ENCODE measurements at places on chromosomes 11 and 22. TPM values are rescaled to one million over a fixed set of nuclear protein-coding genes. Genes with fewer than 3 reads are reported as not detected.

DNA sequence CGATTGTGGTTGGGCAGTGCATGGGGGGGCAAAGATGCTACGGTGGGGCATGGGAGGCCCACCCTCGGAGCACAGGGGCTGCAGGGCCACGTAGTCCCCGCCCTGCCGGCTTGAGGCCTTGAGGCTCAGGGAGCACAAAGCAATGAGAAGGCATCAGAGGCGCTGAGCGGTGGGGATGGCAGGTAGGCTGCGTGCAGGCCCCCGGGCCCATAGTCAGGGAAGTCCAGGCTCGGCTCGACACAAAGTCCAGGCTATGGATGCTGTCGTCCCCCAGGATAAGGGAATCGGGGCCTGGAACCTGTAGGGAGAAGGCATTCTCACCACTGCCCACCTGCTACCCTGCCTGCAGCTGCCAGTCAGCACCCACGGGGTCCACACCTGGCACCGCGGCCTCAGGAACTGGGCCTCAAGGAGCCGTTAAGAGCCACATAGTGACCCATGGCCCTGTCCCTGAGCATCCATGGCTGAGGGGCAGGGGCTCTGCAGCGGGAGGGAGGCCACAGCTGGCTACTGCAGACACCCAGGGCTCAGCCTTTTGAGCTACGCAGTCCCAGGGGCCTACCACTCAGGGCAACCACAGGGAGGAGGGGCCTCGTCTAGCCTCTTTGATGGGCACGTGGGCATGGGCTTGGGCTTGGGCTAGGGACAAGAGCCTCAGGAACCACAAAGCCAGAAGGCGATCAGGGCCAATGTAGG, 179.7 kb downstream of the IGLL1 start:
- no peak for DNase-seq

KLHDC7B gene
- total RNA-seq, result not detected

OTOG gene
- total RNA-seq, result not detected

GRCh38 chr11:56152333-56152732, 7.8 kb downstream of the OR8K5 start:
- DNase-seq, result no peak

- DNase-seq, result no peak
Measured at GRCh38 chr22:42138972-42139371, 8.4 kb upstream of the CYP2D6 start.

ZNF195 gene
- total RNA-seq, result 25.4 TPM

MMP10 gene
- not detected for total RNA-seq

DNA sequence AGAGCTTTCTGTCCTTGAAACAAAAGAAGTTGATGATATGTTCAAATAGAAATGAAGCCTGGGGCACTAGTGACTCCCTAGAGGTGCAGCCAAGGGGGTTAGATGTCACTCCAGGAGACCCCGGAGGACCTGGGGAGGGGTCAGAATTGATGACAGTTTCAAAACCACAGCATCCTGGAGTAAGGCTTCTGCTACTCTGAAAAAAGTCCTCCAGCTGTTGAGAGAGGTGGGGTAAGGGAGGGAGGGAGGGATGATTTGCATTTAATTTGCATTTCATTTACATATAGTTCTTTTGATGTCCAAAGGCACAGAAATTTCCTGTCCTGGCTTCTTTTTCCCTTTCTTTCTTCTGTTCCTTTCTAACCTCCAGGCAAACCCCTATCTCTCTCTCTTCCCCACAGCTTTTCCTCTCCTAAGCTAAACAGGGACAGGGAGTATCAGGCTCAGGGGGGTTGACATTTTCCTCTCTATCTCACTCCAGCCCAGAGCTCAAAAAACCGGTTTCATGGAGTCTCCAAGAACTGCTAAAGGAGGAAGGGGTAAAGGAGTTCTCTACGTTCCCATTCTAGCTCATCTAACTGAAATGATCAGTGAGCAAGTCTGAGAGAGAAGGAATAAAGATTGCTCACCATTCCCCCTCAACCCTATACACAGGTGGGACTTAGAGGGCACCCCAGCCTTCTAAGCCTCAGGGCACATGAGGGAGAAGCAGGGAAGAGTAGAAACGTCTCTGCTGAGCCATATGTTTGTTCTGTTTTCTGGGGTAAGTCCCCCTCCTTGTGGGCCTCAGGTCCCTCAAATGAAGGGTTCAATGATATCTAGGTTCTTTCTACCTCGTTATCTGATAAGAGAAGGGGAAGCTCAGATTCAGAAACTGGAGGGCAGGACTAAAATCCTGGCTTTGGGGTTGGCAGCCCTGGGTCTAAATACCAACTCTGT, 3.5 kb upstream of the POU2F3 start:
- DNase-seq, result no peak

ELFN2 gene
- 0.38 TPM for total RNA-seq

GRCh38 chr22:36796552-36797175, 20.2 kb downstream of the PVALB start:
- no peak for DNase-seq

LMNTD2 gene
- 20.4 TPM for total RNA-seq

SLC6A5 gene
- total RNA-seq, result not detected

GRCh38 chr22:36765943-36766450, 9.9 kb downstream of the IFT27 start:
- no peak for DNase-seq

DNA sequence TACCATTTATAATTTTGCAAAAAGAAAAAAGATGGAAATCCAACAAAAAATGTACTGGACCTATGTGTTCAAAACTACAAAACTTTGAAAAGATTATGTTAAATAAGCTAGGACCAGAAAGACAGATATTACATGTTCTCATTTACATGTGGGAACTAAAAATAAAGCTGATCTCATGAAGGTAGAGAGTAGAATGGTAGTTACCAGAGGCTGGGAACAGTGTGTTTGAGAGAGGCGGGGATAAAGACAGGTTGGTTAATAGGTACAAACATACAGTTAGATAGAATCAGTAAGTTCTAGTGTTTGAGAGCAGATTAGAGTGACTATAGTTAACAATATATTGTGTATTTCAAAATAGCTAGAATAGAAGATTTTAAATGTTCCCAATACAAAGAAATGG, 71.6 kb downstream of the USP47 start:
- no peak for DNase-seq

DNA sequence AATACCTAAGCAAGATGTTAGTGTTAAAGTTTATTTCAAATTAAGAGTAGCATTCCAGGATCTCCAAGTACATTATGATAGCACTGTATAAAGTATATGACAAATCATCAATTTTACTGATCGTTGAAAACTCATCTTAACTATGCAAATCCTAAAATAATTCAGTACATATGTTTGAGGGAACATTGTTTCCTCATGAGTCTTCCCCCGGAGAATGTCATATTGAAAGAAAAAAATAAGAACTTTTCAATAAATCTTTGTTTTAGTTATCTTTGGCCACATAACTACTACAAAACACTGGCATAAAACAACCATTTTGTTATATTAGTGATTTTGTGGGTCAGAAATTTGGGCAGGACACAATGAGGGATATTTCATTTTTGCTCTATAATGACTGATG, 135.4 kb downstream of the METTL15 start:
- no peak for DNase-seq

DNA sequence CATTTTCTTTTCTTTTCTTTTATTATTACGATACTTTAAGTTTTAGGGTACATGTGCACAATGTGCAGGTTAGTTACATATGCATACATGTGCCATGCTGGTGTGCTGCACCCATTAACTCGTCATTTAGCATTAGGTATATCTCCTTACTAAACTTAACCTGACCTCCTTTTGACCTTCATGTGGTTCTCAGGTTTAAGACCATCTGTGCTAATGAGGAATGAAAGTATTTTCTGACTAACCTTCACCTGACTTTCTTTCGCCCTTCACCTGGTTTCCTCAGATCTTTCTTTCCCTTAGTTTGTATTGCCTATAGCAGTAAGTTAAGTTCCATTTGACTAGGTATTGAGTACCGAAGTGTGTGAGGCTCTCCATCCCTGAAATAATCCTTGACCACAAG, 6.5 kb downstream of the EXPH5 start:
- DNase-seq, result no peak

DNA sequence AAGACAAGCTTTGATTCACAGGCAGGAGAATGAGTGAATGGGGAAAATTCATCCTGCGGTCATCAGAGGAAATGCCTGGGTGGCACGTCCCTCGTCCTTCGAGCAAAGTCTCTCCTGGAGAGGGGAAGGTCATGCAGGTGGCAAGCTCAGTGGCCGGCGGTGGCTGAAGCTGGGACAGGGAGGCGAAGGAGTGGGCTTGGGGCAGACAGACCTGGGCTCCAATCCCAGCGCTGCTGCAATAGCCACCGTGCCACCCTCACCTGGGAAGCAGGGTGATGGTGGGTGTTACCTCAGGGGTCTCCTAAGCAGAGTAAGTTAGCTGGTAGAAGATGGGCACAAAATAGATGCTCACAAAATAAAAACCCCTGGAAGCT, 22.4 kb upstream of the CACNG2 start:
- DNase-seq, result no peak

GRCh38 chr11:127074151-127074761, 73.7 kb upstream of the KIRREL3 start:
- DNase-seq, result no peak
